ENCODE measurements at places on chromosomes 13 and 19. TPM values are rescaled to one million over a fixed set of nuclear protein-coding genes. Genes with fewer than 3 reads are reported as not detected.

GRCh38 chr19:7931221-7932061 is 5.5 kb upstream of the CTXN1 start:
- DNase-seq, result no peak

DNA sequence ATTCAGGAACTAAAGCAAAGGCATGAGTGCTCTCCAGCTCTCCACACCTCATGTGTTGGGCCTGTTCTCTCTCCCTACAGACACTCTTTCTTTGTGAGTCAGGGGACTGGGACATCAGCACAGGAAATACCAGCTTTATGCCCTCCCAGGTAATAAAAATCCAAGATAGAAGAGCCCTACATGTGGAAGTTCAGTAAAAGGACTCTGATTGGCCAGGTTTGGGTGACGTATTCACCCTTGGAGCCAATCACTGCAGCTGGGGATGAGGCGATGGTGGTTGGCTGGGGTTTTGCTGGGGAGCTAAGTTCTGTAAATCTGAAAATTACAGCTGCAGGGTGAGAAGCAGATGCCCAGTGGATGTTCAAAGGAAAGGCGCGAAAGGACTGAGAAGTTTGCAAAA is 32.5 kb downstream of the CCDC70 start:
- DNase-seq, result no peak

DNA sequence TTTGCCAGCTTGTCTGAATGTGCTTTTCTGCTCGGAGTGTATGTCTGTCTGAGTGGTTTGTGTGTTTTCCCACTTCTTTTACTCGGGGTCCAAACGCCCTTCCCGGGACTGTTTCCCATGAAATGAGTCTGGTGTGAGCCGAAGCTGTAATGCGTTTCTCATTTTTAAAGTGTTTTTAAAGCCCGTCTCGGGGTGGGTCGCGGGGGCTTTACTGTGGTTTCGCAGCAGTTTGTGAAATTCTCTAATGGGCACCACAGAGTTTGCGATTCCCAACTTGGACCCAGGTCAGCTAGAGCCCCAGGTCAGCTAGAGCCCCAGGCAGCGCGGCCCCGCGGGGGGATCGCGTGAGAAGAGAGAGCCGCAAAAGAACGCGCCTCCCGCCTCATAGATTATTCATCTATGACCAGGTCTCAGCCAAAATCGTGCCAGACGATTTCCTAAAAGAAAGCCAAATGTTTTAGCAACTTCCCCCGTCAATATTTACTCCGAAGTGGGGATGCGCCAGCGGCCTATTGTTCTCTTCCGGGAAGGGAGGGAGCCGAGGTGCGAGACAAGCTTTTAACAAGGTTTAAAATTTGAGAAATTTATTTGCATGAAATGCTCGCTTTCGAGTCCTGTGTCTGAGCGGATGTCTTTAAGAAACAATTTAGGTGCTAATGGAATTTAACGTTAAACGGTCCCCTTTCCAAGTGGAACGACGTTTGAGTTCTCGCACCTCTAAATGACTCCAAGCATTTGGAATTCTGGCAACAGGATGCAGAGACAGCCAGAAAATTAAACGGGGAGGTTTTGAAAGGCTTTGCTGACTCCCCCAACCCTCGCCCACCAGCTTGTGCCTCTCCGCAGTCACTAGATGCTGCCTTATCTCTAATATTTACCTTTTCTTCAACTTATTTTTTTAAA is 2.2 kb downstream of the ZIC2 start:
- no peak for DNase-seq

- no peak for DNase-seq
Observed at GRCh38 chr19:1846517-1847204, 1.6 kb downstream of the REXO1 start.

ELSPBP1 gene
- not detected for total RNA-seq

SELENOV gene
- 6.5 TPM for total RNA-seq

VSTM2B gene
- not detected for total RNA-seq

ZNF540 gene
- total RNA-seq, result 0.98 TPM

ZNF610 gene
- 24.8 TPM for total RNA-seq

Data from progenitor cell of endocrine pancreas (in vitro differentiated cells).